Smooth muscle cell of the brain vasculature (primary cell): ENCODE measurements at places on chromosomes 2 and 18.

DNA sequence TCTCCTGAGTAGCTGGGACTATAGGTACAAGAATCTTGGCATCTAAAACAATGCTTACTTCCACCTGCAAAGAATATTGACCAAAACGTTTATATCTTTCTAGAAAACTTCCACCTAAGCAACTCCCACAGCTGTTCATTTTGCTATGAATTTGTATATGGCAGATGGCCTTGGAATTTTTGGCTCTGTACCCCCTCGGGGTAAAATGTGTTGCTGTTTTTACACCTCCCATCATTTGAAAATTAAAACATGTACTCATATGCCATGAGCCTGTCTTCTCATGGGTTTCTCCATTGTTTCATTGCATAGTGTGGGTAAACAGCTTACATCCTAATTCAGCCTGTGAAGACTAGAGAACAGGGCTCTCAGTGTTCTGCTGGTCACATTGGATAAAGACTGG, 853.6 kb upstream of the SOX11 start:
- DNase-seq: no peak

- DNase-seq: no peak
Measured at GRCh38 chr2:73043929-73044832, 27.3 kb downstream of the SFXN5 start.

- DNase-seq: no peak
Measured at GRCh38 chr2:179383975-179384374, 119.3 kb upstream of the SESTD1 start.

- no peak for DNase-seq
Measured at GRCh38 chr2:17160594-17160993, 357.6 kb downstream of the RAD51AP2 start.

DNA sequence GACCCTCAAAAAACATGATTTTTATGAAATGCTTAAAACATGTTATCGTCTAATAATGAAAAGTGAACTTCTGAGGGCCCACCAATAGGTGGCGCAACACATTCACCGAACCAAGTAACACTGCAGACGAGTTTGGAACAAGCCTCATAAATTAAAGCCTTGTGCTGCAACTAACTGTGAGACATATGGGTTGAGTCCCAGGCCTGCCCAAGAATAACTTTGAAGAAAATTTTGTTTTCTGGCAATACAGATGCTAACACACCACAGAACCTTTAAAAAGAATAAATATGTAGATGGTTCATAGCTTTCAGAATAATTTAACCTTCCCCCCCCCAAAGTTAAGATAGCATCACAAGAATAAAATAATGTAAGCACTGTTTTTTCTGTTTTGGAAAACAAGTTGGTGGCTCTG, 285.9 kb downstream of the RNF144A start:
- DNase-seq: peak; percentile 35
